Stimulated activated CD4-positive, alpha-beta T cell treated with anti-CD3 and anti-CD28 coated beads, Interleukin-1b, Interleukin-23, amount 100 ng/mL, for 48 hours (primary cell): ENCODE measurements at places on chromosomes 11 and 22.

- DNase-seq = no peak
Measured at GRCh38 chr11:44046182-44046581, 1.6 kb upstream of the ACCSL start.

- no peak for DNase-seq
Measured at GRCh38 chr11:68978626-68978930, 2.2 kb downstream of the MRGPRD start.

DNA sequence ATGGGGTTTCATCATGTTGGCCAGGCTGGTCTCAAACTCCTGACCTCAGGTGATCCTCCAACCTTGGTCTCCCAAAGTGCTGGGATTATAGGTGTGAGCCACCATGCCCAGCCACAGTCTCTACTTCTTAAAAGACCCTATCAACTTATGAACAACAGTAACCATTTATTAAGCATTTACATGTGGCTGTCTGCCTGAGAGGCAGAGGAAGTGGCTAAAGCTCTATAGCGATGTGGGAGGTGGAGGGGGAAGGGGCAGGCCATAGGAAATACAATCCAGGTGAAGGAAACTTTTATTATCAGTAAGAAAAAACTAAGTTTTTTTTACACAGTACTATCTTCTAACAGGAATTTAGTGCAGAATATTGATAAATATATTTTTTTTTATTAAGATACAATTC, 87.8 kb upstream of the PHOX2A start:
- DNase-seq = no peak

GRCh38 chr11:131253656-131254151, 116.7 kb upstream of the NTM start:
- no peak for DNase-seq

GRCh38 chr11:8593935-8594909, at the start of gene STK33:
STK33 (minus strand) TSS chr11:8594228; CDS start chr11:8474905, 119,323 bp downstream.
- DNase-seq = peak; percentile 57

- no peak for DNase-seq
Measured at GRCh38 chr22:40112595-40112994, 65.1 kb upstream of the TNRC6B start.

GRCh38 chr22:26602127-26602526, 12.2 kb upstream of the TPST2 start:
- no peak for DNase-seq

GRCh38 chr11:574632-575312, 1.5 kb upstream of the PHRF1 start:
- DNase-seq = no peak

- no peak for DNase-seq
Measured at GRCh38 chr22:19848298-19849224, 6.1 kb downstream of the GNB1L start.

DNA sequence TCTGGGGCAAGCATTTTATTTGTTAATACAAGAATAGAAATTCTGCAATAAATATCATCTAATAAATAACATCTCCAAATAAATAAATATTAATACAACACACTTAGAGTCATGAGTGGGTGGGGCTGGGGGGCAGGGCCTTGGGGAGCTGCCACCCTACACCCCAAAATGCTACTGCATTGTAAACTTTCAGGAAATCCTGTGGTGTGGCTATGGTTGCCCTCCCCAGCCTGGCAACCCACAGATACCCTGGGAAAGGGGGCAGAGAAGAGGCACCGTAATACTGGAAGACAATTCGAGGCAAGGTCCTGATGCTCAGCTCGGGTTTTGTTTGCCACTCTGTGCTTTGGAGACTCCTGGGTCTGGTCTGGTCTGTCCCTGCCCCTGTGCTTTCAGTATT, 9.2 kb downstream of the CLCF1 start:
- no peak for DNase-seq

DNA sequence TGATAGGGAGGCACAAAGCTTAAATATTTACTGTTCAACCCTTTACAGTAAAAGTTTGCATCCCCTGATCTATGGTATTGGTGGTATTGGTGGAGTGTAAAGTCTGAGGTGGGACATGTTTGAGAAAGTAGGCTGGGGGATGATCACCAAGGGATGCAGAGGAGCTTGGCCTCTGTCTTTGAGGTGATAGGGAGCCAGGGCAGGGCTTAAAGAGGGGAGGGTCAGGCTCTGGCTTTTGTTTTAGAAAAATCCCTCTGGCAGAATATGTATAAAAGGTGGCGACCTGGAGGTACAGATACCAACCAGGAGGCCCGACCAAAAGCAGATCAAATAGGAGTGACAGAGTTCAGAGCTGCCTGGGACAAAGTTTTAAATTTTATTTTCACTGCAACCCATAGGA, 59.0 kb downstream of the SWAP70 start:
- DNase-seq = no peak

- no peak for DNase-seq
Measured at GRCh38 chr11:8757047-8757446, 74.5 kb downstream of the RPL27A start.

GRCh38 chr11:2272228-2272945, 2.0 kb upstream of the ASCL2 start:
- no peak for DNase-seq

DNA sequence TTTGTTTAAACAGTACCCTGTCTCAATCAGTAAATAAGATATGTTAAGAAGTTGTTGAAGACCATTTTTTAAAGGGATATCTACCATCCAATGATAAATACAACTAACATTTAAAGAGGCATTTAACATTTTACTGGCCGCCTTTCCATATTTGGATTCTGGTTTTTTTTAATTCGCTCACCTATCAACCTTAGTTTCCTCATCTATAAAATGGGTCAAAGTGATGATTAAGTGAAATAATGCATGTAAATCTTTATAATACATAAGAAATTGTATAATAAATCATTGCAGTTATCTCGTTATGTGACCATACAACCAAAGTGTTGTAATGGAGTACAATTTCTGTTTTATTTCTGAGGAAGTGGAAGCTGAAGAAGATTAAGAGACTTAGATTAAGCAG, 17.7 kb upstream of the ATP5MG start:
- no peak for DNase-seq

GRCh38 chr11:1640076-1640946, 10.7 kb downstream of the KRTAP5-5 start:
- DNase-seq = no peak

- peak; percentile 95 for DNase-seq
Measured at GRCh38 chr11:128422576-128423370, 164.6 kb downstream of the ETS1 start.

- no peak for DNase-seq
Measured at GRCh38 chr22:37519268-37520195, at the start of gene CARD10. CARD10 (minus strand) TSS chr22:37519415; CDS start chr22:37519200, 215 bp downstream.

GRCh38 chr11:116935089-116935488, 97.7 kb upstream of the APOA1 start:
- DNase-seq = no peak

GRCh38 chr22:36968249-36968964, 50.8 kb downstream of the TST start:
- no peak for DNase-seq

DNA sequence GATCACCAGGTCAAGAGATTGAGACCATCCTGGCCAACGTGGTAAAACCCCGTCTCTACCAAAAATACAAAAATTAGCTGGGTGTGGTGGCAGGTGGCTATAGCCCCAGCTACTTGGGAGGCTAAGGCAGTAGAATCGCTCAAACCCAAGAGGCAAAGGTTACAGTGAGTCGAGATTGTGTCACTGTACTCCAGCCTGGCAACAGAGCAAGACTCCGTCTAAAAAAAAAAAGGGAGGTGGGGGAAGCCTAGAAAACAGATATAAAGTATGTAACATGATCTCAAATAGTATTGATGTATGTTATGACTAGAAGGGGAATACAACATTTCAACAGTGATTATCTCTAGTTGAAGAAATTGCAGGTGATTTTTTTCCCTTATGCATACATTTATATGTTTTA, 61.4 kb downstream of the SLC1A2 start:
- no peak for DNase-seq

- DNase-seq = no peak
Measured at GRCh38 chr22:37922191-37922590, 16.1 kb downstream of the MICALL1 start.

DNA sequence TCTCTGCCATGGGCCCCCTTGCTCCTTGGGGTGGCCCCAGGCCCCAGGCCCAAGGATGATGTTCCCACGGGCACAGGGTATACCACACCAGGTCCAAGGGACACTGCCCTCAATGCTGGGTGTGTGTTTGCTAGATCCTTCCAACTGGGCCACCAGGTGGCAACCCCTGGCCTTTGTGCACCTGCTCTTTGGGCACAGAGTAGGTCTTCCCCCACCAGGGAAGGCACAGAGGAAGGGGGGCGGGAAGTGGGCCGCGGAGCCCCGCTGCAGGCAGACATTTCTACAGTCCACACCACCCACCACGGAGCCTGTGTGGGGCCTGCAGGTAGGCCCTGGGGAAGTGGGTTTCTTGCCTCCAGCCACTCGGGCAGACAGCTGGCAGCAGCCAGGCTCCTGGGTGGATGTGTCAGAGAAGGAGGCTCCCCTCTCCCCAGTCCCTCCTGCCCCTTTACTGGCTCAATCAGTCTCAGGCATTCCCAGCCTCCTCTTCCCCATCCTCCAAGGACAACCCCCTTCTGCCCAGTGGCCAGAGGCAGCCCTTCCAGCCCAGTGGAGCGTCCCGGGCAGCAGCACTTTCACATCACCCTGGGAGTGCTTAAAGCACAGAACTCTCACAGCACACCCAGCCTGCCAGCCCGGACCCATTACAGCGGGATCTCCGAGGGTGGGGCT, 21.6 kb downstream of the MAFF start:
- DNase-seq = no peak

DNA sequence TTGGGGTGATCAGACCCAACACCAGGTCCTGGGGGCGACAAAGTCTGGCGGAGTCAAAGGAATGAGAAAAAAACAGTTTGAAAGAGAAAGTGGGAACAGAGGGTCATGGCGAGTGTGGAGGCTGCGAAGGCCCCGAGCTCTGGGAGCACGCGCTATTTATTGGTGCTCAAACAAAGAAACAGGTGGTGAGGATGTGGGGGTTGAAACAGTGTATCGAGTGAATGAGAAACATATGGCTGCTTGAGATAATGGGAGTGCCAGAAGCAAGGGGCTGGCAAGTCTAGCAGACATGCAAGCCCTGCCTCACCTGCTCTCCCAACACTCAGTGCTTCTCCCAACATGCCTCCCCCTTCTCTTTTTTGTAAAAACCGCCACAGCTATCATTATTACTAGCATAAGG, 7.8 kb upstream of the DUSP18 start:
- DNase-seq = no peak

- DNase-seq = no peak
Measured at GRCh38 chr11:86486261-86487030, 111.8 kb downstream of the CCDC81 start.

- DNase-seq = no peak
Measured at GRCh38 chr11:108093128-108093904, 28.1 kb upstream of the ACAT1 start.
